ENCODE measurements at places on chromosomes 4 and X.
A peak's percentile ranks its signal among the peaks of the same experiment; 100 is the strongest.

- DNase-seq, result no peak
These were observed 9.1 kb upstream of the TBC1D1 start for GRCh38 chr4:37881811-37882210.

GRCh38 chr4:77358315-77358928 is 201.4 kb downstream of the CCNG2 start:
- DNase-seq, result peak; percentile 40

GRCh38 chr4:144557404-144557803 is 88.6 kb upstream of the HHIP start:
- DNase-seq, result peak; percentile 10

- no peak for DNase-seq
These were observed 767 bp upstream of the SMIM20 start for GRCh38 chr4:25913056-25913850.

GRCh38 chr4:19686456-19686855 is 565.2 kb upstream of the SLIT2 start:
- DNase-seq, result no peak

DNA sequence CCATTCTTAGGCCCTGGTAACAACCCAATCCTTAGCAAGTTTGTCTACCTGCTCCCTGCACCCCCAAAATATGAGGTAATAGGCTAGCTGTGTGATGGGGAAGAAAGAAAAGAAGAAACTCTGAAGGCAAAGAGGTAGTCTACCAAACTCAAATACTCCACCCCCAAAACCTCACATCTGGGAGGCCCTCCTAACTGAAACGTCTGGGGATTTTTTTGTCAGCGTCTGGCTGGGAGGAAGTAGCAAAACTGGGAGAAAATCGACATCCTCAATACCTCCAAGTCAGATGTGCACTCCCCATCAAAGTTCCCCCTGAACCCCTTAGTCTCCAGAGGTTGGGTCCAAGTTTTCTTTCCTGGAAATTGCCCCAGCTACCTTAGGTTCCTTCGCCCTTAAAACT is 1.0 kb downstream of the LAMP2 start:
- DNase-seq, result no peak

GRCh38 chrX:153416781-153417450 is 5.6 kb downstream of the ZFP92 start:
- peak; percentile 8 for DNase-seq

DNA sequence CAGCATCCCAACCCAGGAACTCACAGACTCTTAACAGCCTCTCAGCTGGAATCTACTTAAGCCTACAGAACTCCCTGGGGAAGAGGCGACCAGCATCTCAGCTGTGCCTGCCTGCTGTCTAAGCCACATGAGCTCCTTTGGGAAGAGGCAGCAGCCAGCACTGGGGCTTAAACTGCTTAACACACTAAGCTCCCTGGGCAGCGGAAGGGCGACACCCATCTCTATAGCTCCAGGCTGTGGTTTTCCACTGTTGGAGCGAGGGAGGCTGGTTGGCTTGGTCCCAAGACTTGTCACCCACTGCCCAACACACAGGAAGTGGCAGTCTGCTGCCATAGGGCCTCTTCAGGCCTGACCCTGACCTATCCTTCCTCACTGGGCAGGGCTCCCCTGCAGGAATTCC is 1544.1 kb upstream of the ADGRL3 start:
- no peak for DNase-seq

GRCh38 chrX:101415180-101416145 is 7.4 kb downstream of the HNRNPH2 start:
- peak; percentile 71 for DNase-seq

- DNase-seq, result peak; percentile 45
These were observed 130.4 kb upstream of the RADX start for GRCh38 chrX:106481341-106481740.

DNA sequence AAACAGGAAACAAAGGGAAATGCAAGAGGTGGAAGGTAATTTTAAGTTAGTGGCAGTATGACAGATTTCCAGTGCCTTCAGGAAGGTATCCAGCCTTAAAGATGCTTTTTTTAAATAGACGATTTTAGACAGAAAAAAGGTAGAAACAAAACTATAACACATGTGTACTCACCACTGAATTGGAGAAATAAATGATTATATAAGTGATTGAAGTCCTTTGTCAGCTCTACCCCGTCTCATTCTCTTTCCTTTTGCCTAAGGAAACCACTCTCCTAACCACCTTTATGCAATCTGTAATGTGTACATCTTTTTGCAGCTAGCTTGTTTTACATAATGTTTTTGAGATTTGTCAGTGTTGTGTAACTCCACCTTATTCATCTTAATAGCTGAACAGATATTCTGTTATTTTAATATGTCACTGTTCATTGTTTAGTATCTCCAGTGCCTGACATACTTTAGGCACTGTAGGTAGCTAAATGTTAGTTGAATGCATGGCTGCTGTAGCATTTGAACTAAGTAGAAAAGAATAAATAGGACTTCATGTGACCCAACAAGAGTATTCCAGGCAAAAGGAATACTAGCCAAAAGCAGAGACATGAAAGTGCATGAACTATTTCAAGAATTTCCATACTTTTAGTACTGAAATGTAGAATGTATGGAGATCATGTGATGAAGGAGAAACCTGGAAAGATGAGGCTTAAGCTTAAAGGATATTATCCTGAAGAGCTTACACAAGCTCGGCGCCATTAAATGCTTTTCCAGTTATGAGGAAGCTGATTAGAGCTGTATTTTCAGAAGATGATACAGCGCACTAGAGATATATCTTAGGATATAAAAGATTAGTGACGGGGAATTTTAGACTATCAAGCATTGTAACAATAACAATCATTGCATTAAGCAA is 865 bp downstream of the FAM200B start:
- DNase-seq, result peak; percentile 26
